Stimulated activated CD4-positive, alpha-beta T cell treated with anti-CD3 and anti-CD28 coated beads, Interleukin-1b, Interleukin-23, amount 100 ng/mL, for 1 hour (primary cell): ENCODE measurements at places on chromosomes 13 and 19.

- no peak for DNase-seq
Observed at GRCh38 chr13:113489549-113490495, 689 bp downstream of the DCUN1D2 start.

GRCh38 chr19:39641773-39642172 is 13.9 kb upstream of the LGALS16 start:
- no peak for DNase-seq

- no peak for DNase-seq
Observed at GRCh38 chr19:44848036-44848811, 2.1 kb downstream of the NECTIN2 start.

DNA sequence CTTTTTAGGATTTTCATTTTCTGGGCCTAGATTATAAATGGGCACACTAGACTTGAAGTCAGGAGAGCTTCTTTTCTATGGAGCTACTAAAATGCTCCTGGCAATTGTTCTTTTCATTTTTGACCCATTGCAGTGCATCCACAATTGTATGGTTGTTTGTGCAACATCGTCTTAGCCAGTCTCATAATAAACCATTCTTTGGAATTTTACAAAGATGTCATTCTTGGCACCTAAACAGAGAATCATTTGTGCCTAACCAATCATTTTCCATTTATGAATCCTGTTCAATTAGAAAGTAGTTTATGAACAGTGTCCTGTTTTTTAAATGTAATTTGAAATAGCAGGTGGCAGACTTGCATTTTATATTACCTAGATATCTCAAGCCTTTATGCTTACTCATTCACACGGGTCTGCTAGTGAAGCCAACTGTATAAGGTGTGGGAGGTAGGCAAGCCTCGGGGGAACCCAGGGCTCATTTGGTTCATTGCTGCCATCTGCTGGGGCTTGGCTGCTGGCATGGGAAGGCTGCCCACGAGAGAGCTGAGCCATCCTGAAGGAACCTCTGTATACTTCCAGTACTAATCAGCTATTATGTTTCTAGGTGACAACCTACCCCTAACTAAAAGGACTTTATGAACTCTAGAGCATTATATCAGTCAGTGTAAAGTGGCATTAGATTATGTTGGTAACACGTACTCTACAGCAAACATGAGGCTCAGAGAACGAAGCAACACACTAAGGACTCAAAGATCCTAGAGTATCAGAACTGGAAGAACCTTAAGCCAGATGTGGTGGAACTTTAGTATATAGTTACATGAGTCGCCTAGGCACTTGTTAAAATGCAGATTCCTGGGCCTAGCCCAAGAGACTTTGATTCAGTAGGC is 60.0 kb downstream of the TPT1 start:
- DNase-seq = no peak

DNA sequence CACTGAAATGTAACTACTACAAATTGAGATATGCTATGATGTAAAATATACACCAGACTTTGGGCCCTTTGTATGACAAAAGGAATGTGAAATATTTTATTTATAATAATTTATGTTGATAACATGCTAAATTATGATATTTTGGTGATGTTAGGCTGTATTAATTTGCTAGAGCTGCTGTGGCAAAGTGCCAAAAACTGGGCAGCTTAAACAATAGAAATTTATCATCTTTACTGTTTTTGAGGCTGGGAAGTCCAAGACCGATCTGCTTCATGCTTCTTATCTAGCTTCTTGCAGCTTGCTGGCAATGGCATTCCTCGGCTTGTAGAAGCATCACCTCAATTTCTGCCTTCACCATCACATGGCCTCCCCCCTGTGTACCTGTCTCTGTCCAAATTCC is 245.0 kb downstream of the GPC5 start:
- DNase-seq = no peak

DNA sequence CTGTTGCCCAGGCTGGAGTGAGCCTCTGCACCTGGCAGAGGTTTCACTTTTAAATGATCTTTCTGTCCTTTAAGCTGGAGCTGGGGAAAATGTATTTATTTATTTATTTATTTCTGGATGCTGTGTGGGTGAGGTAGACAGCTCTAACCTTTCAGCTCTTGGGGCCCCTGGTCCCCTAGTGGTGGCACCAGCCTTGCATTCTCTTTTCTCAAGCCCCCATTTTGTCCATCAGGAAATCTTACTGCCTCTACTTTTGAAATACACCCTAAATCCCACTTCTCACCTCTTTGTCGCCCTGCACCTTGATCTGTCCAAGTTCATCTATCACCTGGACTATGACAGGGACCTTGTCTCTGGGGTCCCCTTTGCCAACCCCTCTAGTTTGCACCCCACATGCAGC is 2.1 kb upstream of the B9D2 start:
- DNase-seq = no peak

DNA sequence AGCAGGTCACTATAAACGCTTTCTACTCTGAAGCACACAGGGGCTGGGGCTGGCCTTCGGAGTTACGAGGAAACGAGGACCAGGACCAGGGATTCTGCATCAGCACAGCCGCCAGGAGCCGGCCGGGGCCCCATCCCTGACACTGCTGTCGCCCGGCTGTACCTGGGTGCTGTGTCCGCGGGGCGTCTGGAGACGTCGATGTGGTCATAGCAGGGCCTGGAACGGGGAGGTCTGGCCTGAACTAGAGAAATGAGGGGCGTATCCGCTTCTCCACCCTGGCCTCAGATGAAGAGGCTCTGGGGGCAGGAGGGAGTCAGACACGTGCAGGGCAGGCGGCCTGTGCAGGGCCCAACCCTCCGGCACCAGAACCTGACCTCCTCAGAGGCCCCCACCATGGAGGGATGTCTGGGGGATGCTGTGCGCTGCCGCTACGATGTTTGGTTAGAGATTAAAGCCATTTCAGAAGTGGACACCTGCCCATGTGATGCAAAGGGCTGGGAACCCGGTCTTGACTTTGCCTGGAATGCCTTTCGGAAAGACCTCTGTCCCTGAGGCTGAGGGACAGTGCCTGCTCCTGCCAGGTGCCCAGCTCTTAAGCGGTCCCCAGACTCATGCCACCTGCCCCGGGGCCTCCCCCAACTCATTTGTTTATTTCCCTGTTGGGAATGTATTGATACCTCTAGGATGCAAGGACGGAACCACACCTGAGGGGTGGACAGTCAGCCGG is 21.4 kb downstream of the GAS6 start:
- no peak for DNase-seq

GRCh38 chr13:33218426-33218825 is 67.1 kb downstream of the STARD13 start:
- DNase-seq = no peak

GRCh38 chr13:79547211-79548195 is 66.5 kb downstream of the NDFIP2 start:
- no peak for DNase-seq

DNA sequence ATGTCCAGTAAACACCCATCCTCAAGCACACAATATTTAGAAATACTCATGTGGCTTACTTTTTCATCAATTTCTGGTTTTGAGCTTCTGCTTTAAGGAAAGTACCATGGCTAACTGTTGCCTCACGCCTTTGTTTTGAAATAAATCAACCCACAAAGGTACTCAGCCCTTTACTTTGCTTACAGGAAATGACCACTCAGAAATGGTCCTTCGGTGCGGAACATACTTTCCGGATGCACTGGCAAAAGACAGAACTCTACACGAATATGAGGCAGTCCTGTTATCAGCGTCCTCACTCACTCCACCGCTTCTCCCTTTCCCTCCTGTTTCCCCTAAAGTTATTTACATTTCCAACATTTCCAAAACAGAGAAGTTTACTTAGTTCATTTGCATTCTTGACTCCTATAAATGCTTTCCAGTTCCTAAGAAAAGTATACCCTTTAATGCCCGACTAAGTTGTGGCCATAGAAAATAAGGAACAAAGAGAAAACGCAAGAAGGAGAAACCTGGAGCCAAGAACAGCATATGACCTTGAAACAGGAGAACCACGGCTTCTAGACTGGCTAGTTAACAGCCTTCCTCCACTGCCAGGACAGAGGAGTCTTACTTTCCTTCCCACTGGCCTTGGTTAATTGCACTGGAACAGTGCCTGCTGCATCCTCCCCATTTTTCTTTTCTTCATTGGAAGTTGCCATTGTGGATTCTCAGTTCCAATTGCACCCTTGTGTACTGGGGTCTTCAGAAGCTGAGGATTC is 10.6 kb downstream of the FPR2 start:
- no peak for DNase-seq

- DNase-seq = no peak
Observed at GRCh38 chr13:46953941-46954340, 57.1 kb upstream of the HTR2A start.

GRCh38 chr19:3115916-3116602 is 19.8 kb upstream of the GNA15 start:
- DNase-seq = no peak

GRCh38 chr13:61477619-61478018 is 62.0 kb upstream of the PCDH20 start:
- no peak for DNase-seq

DNA sequence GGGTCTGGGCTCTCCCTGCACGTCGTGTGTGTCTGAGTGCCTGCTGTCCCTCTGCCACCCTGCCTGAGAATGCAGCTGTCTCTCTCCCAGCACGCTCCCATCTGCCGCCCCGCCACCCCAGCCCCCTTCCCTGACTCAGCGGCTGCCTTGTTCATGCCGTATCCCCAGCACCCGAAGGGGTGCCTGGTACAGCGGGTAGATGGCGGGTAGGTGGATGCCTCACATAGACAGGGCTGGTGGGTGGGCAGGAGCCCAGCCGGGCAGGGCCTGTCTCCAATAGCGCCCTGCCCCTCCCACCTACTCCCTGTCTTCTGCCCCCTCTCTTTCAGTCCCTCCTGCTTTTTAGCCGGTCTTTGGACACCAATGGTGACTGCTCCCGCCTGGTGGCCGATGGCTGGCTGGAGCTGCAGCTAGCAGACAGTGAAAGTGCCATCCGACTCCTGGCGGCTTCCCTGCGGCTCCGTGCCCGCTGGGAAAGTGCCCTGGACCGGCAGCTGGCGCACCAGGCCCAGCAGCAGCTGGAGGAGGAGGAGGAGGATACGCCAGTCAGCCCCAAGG is 30.3 kb downstream of the DHX34 start:
- DNase-seq = no peak
